ENCODE measurements at places on chromosomes 6 and 20.

- DNase-seq = no peak
These were observed 43.5 kb downstream of the TFAP2B start for GRCh38 chr6:50862176-50862575.

- DNase-seq = no peak
These were observed 661.7 kb downstream of the KIF16B start for GRCh38 chr20:15911581-15911980.

DNA sequence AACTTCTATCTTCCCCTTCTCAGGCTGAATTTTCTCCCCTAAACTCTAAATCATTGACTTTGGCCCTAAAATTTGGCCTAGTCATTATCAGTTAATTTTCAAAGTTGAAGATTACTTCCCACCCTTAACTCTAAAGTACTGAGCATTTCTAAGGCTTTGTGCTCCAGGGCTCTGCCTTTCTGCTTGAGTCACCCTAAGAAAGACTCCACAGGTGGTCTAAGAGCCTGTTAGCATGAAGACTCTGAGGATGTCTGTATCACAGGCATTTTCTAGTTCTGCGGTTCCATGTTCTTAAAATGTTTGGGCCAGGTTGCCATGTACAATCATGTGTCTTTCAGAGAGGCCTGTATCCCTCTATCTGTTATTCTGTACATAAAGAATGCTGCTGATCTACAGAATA is 808.1 kb upstream of the MANEA start:
- no peak for DNase-seq

- no peak for DNase-seq
These were observed 215.8 kb upstream of the FOXA2 start for GRCh38 chr20:22800129-22800528.

DNA sequence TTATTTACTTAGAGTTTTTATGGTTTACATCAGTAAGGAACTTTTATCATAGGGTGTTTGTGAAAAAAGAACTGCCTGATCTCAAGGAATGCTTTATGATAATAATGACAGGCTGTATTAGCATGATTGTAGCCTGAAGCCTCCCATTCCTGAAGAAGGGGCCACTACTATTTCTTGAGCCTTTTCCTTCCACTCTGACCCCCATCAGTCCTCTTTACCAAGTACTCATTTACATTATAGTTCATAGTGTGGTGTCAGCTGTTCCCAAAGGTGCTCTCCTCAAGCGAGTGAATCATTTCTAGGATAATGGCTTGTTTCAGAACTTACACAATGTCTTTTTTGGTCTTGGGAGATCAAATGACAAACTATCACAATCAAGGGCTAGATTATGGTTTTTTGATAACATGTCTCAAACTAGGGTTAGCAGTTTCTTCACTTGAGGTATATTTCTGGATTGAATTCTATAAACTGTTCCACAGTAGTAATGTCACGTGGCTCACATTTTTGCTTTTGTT is 283.6 kb downstream of the CDKAL1 start:
- DNase-seq = no peak

- DNase-seq = no peak
These were observed 50.3 kb upstream of the PREP start for GRCh38 chr6:105452924-105453756.

DNA sequence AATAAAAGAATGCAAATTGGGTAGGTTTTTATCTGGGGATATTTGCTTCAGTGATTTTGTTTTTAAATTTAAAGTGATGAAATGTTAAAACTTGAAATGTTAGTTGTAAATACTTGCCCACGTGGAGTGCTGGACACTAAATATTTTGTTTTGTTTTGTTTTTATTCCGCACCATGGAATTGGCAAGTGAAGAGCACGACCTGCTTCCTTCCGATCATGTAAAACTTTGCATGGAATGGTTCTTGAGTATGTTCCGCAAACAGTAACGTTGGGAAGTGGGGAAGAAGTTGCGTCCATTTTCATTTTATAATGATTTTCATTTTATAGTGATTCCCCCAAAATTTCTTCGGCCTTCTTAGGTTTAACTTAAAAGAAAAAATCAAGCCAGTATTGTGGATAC is 765 bp downstream of the IRAK1BP1 start:
- no peak for DNase-seq

DNA sequence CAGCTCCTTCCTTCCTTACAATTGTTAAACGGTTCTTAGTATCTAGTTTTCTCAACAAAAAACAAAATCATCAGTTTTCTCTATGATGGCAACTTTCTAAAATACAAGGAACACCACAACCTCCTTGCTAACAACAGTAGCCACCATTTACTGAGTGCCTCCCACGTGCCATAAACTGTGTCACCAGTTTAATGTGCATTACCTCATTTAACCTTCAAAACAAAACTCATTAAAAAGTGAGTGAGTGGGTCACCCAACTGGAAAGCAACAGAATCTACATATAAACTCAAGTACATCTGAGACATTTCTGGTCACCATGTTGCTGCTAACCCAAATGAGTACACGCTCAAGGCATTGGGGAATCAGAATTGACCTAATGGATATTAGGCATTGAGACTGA is 11.0 kb downstream of the RTN4IP1 start:
- no peak for DNase-seq

- no peak for DNase-seq
These were observed 147.1 kb upstream of the SASH1 start for GRCh38 chr6:148195511-148195910.

DNA sequence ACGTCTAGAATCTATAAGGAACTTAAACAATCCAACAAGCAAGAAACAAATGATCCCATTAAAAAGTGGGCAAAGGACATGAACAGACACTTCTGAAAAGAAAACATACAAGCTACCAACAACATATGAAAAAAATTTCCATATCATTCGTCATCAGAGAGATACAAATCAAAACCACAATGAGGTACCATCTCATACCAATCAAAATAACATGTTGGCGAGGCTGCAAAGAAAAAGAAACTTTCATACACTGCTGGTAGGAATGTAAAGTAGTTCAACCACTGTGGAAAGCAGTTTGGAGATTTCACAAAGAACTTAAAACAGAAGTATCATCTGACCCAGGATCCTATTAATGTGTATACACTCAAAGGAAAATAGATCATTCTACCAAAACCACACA is 243.9 kb upstream of the RUNX2 start:
- DNase-seq = peak; percentile 68

DNA sequence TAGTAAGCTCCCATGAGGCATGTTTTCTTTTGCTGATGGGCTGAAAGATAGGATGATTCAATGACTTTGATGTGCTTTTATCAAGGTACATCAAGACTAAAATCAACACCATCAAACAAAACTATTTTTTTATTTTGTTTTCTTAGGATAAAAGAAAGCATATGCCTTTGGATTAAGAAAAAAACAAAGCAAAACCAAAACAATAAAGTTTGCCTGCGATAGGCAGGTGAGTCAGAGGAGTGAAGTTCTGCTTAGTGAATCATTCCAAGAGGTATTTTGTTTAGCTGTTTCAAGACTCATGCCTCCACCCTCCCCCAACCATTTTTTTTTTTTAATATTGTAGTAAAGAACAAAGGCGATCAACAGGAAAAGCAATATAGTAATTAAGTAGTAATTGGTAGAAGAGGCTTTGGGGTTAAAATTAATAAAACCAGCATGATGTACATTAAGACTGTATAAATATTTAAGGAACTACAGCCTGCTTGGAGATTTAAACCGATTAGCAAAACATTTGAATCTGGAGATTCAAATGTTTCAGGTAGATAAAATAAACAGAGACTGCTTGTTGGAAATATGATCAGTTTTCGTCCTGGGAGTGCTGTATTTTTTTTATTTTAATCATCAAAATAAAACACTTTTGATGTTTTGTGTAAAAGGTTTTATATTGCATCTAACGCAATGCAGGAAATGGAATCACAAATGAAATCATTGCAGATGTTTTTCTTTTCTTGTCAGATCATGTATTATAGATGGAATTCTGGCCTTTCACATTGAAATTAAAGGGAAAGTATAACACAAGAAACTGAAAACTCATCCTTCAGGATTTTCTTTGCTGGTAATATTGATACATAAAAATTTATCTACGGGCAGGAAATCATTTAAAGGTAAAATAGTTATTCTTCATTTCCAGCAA is 482.3 kb upstream of the MANEA start:
- peak; percentile 20 for DNase-seq

GRCh38 chr6:128327890-128328289 is 192.5 kb downstream of the PTPRK start:
- peak; percentile 25 for DNase-seq

DNA sequence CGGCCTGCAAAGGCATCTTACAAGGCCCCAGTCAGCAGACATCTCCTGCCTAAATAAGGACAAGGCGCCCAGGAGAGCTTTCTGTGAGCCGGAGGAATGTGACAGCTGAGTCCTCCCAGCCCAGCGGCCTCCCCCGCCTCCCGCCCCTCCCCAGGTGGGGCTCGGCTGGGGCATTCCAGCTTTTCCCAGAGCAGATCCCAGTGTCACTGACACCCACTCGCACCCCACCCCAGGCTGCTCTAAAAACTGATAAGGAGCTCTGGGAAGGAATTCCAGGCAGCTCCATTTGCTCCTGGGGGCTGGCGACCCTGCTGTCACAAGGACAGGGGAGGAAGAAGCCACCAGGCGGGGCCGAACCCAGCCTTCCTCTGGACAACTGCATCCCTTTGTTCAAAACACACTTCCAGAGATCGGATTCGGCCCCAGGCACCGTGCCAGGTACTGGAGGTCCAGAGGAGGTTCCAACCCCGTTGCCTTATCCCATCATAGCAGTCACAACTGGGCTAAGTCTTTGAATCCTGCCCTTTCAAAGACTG is 49.7 kb downstream of the JPH2 start:
- DNase-seq = peak; percentile 27

DNA sequence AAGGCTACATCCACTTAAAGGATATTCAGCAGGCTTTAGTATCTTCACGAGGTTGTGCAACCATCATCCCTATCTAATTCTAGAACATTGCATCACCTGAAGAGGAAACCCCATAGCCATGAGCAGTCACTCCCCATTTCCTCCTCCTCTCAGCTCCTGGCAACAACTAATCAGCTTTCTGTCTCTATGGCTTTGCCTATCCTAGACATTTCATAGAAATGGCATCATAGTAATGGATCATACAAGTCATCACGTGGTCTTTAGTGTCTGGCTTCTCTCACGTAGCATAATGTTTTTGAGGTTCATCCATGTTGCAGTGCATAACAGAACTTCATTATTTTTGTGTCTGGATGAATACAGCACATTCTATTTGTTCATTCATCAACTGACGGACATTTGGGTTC is 20.5 kb downstream of the SNAI1 start:
- peak; percentile 81 for DNase-seq

GRCh38 chr20:38109591-38110524 is 55.2 kb downstream of the TGM2 start:
- peak; percentile 96 for DNase-seq

DNA sequence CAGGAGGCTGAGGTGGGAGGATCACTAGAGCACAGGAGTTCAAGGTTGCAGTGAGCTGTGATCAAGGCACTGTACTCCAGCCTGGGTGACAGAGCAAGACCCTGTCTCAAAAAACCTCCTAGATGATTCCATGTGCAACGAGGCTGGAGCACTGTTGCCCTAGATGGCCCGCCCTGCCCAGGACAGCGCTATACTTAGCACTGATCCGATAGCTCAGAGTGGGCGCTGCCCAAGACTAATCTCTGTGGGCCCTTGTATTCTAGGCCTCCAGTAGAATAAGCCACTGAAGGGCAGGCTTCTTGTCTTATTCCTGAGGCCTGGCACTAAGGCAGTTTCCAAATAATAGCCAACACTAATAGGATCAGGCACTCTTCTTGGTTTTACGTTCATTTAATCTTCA is 41.0 kb downstream of the STK35 start:
- no peak for DNase-seq

DNA sequence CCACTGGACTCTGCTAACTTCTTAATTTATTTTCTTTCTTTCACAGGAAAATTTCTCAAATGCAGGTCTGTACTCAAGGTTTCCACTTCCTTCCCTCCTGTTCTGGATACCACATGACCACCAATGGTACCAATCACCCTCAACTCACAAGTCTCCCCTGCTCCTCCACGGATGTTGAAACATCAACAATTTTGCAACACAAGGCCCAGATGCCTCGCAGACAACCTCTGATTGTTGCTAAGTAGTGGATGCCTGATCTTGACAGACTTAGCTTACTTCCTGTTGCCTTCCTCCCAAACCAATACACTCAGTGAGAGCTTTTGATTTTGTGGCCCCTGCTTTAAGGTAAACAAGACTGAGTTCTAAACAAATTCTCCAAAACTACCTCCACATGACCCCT is 146.6 kb downstream of the FRK start:
- DNase-seq = no peak

GRCh38 chr6:73566954-73567591 is 46.2 kb upstream of the EEF1A1 start:
- peak; percentile 22 for DNase-seq

- no peak for DNase-seq
These were observed 119.3 kb downstream of the ASCC3 start for GRCh38 chr6:100761841-100762240.

DNA sequence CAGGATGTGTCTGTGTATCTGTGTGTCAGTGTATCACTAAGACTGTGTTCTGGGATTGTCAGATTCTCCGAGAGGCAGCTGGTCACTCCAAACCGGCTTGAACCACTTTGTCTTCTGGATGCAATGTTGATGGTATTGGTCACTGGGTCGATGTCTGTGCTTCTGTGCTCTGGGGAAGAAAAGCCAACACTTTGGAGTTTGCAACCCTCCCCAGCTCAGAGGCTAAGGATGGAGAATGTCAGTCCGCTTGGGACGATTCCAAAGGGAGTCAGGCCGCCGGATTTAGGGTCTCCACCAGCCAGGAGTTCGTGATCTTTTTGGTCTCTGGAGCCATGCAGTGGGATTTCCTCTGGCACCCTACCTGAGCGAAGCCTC is 5.2 kb downstream of the MAFB start:
- DNase-seq = no peak

DNA sequence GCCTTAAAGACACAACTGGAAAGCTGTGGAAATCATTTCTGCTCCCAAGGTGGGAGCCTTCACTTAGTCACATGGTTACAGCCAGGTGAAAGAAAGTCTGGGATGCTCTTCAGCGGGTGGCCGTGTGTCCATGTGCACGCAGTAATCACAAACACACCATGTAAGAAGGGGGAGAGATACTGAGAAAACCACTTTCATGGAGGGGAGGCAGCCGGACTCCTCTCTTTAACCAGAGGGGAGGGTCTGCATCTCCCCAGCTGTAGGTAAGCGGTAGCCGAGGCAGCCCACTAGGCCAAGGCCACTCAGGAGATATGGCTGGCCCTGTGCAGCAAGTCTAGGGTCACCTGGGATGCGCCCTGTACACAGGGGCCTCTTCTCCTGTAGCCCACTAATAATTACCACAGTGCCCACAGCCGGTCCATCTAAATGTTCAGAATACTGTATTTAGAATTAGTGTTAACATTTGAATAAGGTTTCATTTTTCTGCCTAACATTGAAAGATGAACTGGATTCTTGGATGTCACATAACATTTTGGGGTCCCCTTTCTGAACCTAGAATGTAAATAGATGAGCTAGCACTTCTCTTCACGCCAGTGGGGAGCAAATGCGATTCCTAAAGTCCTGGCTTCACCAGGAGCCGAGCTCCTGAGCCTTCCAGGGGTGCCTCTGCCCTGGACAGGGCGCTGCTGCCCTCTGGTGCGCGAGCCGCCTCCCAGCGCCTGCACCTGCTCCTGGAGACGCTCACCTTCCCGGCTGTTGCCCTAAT is 15.9 kb downstream of the GPR31 start:
- DNase-seq = no peak
